CD4-positive, alpha-beta T cell (primary cell): ENCODE measurements at places on chromosomes 7 and 10.
A peak's percentile ranks its signal among the peaks of the same experiment; 100 is the strongest.

- DNase-seq = no peak
Observed at GRCh38 chr7:3083350-3083749, 39.7 kb upstream of the CARD11 start.

GRCh38 chr10:44882166-44882720, 28.9 kb upstream of the TMEM72 start:
- DNase-seq = no peak

DNA sequence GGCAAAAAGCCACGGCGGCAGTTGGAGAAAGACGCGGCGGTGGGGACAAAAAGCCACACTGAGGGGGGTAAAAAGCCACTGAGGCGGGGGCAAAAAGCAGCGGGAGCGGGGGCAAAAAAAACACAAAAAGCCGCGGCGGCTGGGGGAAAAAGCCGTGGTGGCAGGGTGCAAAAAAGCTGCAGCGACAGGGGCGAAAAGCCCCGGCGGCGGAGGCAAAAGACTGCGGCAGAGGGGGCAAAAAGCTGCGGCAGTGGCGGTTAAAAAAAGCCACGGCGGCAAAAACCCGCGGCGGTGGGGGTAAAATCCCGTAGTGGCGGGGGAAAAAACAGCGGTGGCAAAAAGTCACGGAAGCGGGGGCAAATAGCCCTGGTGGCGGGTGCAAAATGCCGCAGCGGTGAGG, 527.3 kb downstream of the ZNF33B start:
- no peak for DNase-seq

DNA sequence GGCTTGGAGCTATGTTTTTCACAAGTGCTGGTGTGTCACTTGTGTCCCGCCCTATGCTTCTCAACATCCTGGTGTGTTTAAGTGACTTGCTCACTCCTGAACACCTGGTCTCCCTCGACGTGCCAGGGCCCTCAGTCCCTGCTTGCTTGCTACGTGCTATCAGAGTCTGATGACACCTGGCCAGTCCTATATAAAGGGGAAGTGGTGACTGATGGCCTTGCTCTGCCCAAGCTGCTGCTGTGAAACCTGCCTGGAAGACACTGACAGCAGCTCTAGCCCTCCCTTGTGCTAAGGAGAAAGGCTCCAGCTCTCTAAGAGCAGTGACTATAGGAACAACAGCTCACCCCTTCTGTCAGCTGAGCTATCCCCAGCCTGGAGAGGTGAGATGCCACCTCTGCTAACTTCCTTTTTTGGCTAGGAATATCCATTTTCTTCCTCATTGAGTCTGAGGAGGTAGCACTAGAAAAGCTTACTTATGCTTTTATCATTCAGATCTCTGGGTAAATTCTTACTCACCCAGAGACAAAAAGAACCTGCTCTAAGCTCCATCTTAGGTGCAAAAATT, 77.2 kb upstream of the PLXNA4 start:
- DNase-seq = no peak

GRCh38 chr7:113421696-113422330, 303.5 kb upstream of the SMIM30 start:
- DNase-seq = peak; percentile 62

- no peak for DNase-seq
Observed at GRCh38 chr7:129940329-129940728, 12.4 kb downstream of the UBE2H start.

DNA sequence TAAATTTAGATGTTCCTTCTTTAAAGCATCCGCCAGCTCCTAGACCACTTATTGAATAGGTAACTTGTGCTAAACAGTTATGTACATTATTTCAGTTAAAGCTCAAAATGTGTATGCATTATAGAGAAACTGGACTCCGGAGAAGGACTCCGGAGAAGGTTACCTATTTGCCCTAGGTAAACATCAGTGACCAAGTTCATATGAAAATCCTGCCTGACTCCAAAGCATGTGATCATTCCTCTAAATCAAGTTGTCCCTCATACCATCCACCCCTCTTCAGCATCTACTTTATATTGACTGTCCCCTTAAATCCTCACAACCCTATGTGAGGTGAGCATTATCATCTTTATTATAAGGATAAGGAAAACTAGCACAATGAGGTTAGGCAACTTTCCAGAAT, 147.5 kb downstream of the SRPK2 start:
- no peak for DNase-seq

- DNase-seq = no peak
Observed at GRCh38 chr10:73950155-73950948, 39.4 kb downstream of the PLAU start.

DNA sequence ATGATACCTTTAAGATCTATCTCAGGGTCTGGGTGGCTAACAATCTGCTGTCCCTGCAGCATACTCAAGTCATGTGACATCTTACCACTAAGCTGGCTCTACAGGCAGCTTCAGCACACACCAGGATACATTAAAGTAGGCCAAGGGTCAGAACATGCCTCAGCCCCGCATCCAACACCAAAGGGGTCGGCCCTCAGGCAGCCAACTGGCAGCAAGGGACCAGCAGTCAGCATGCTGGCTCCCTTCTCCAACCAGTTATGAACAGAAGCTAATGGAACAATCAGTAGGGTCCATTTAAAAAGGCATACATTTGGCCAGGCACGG, 37.1 kb downstream of the FAM53B start:
- DNase-seq = no peak

DNA sequence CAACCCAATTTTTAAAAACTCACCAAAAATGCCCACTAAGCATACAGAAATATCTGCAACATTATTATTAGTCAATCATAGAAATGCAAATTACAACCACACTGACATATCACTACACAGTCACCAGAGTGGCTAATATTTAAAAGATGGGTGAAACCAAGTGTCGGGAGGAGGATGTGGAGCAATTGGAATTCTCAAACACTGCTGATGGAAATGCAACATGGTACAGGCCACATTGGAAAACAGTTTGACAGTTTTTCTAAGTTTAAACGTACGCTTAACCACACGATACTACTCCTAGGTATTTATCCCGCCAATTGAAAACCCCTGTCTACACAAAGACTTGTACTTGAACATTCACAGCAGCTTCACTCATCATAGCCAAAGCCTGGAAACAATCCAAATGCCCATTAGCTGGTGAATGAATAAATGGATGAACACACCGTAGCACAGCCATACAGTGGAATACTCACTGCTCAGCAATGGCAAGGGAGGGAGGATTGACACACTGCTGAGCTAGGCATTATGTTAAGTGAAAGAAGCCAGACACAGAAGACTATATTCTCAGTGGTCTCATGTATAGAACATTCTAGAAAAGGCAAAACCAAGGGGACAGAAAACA, 16.3 kb downstream of the GCK start:
- no peak for DNase-seq
